Liver (tissue), 10 donors: ENCODE measurements at places on chromosomes 6 and 20. TPM values are rescaled to one million over a fixed set of nuclear protein-coding genes. Genes with fewer than 3 reads are reported as not detected.

The SLC12A5 gene
- total RNA-seq: not detected

The TFAP2A gene
- 0.08 TPM for total RNA-seq

The DUSP22 gene
- 9.5 TPM for total RNA-seq

DNA sequence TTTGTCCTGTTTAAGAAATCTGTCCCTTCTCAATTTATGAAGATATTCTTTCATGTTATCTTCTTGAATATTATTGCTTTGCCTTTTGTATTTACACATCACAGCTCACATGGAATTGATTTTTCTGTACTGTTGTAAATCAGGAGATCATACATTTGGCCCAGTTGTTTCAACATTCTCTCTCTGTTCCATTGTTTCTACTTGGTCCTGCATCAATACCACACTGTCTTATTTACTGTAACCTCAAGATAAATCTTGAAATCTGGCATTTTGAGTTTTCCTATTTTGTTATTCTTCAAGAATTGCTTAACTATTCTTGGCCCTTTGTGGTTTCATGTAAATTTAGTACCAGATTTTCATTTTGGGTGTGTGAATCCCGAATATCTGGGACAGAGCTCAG is 121.7 kb upstream of the CCN2 start:
- no peak for DNase-seq
